Central memory CD8-positive, alpha-beta T cell (primary cell): ENCODE measurements at places on chromosomes 6 and 20.

- DNase-seq, result no peak
Measured at GRCh38 chr6:117156741-117157140, 108.6 kb upstream of the VGLL2 start.

GRCh38 chr6:25874118-25874517, at the start of gene SLC17A3:
TSS of gene SLC17A3 (minus strand) at chr6:25874243. CDS start at chr6:25868387, 5,856 bp downstream.
- DNase-seq, result no peak

DNA sequence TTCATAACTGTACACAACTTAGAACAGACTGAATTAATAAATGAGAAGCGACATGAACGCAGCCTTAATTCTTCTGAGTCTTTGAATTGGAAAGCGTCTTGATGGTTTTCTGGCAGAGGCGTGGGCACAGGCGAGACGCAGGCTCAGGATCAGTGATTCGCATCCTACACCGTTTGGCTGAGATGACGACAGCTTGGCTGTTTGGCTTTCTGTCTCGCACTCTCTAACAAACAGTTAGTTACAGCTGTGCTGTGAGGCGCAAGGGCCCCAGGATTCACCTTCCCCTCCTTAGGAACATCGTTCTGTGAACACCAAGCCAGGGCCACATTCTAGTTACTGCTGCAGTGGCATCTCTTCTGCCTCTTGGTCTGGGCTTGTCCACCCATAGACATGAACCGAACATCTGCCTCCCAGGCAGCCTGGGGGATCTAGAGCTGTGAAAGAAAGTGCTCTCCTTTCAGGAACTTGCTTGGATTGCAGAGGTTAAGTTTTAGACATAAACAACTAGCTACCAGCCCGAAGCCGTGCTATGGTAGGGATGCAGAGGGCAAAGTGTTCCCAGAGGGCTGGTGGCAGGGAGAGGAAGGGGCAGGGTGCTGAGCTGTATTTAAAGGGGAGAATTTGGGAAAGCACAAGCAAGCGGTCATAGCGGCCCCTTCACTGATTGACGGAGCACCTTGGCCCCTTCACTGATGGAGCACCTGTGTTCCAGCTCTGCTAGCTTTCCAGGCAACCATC, 49.6 kb downstream of the TCP11 start:
- DNase-seq, result no peak

DNA sequence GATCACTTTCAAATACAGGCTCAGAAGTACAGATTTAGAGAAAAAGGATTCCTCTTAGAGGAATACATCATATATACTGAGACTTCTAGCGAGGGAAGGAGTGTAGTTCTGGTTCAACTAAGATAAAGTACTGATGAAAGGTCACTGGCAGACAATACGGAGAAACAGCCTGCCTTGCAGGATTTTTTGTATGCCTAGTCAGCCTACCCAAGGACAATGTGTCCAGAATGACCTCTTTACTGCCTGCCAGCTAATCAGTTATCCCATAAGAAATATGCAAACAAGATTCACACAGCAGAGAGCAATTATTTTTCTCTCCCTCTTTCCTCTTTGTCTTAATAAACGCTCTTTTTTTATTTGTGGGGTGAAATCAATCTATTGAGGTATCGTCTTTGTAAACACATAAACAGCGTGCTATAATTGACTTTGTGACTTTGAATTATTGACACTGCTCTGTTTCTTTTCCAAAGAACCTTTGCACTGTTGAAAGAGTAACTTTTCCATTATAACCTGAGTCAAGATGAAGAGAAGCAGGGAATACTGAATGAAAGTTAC, 1.4 kb upstream of the TSPYL4 start:
- DNase-seq, result no peak

- DNase-seq, result peak; percentile 41
Measured at GRCh38 chr6:70369332-70369950, 43.9 kb upstream of the FAM135A start.

GRCh38 chr6:46530896-46531295, 39.6 kb upstream of the RCAN2 start:
- no peak for DNase-seq

DNA sequence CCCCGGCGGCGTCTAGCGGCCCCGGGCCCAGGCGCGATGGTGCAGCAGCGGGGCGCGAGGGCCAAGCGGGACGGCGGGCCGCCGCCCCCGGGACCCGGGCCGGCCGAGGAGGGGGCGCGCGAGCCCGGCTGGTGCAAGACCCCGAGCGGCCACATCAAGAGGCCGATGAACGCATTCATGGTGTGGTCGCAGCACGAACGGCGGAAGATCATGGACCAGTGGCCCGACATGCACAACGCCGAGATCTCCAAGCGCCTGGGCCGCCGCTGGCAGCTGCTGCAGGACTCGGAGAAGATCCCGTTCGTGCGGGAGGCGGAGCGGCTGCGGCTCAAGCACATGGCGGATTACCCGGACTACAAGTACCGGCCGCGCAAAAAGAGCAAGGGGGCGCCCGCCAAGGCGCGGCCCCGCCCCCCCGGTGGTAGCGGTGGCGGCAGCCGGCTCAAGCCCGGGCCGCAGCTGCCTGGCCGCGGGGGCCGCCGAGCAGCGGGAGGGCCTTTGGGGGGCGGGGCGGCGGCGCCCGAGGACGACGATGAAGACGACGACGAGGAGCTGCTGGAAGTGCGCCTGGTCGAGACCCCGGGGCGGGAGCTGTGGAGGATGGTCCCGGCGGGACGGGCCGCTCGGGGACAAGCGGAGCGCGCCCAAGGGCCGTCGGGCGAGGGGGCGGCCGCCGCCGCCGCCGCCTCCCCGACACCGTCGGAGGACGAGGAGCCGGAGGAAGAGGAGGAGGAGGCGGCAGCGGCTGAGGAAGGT, 715 bp downstream of the SOX12 start:
- DNase-seq, result peak; percentile 29

GRCh38 chr20:59365611-59366285, 65.3 kb downstream of the EDN3 start:
- no peak for DNase-seq
